Thymus (tissue), 14 donors: ENCODE measurements at places on chromosomes 16 and 17.

DNA sequence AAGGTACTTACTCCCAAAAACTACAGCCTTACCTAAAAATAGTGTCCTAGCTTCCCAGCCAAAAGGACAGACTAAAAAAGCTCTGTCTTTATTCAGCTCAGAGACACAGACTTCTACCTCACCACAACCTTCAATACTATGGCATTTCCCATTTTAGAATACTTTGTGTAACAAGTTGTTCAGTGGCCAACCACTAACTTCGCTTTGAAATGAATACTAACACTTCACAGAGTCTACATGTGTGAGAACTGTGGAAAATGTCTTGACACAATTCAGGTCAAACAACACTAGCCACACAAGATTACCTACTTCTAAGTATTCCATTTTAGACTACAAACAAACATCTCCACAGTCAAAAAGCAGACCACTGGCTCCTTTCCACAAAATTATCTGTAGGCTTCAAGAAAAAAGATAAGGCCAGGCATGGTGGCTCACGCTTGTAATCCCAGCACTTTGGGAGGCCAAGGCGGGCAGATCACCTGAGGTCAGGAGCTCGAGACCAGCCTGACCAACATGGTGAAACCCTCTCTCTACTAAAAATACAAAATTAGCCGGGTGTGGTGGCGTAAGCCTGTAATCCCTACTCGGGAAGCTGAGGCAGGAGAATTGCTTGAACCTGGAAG is 3.2 kb downstream of the HELZ start:
- no peak for DNase-seq

DNA sequence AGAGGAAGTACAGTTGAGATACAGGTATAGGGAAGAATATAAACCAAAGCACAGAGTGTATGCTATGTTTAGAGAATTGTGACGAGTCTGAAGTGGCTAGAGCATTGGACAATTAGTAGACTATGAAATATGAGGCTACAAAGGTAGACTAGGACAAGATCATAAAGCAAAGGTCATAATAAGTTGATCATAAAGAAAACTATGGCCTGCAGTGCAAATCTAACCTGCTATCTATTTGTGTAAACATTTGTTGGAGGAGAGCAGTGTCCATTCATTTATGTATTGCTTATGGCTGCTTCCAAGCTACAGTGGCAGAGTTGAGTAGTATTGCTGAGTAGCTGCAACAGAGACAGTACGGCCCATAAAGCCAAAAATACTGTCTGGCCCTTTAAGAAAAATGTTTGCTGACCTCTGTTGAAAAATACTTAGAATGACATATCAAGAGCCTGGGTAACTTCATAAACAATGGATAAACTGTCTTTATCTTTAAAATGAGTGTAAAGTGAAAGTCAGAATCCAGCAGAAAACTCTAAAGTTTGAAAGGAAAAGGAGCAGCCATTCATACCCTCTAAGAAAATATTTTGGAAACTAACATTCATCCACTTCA is 14.5 kb upstream of the OR1E2 start:
- DNase-seq: no peak

GRCh38 chr17:62478424-62478879 is at the start of gene TLK2:
Gene TLK2, plus strand, starts transcription at chr17:62478825. Its CDS starts 2,301 bp downstream, at chr17:62481126.
- peak; percentile 13 for DNase-seq

DNA sequence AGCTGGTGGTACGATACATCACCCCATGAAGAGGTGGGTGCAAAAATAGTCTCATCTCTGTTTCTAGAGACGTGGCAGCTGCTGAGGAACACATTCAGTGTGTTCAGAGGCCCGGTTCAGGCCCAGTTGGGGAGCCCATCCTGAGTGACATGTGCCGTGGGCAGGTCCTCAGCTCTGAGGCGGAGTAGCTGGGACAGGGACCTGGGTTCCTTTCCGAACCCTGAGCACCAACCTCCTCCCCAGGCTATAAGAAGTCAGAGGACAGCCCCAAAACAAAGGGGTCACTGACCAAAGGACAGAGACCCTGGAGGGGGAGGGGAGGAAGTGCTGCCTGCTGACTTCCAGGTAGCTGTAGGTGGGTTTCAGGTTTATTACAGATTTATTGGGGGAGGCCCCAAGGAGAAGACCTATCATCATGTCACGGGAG is 5.1 kb downstream of the LDHD start:
- DNase-seq: no peak

DNA sequence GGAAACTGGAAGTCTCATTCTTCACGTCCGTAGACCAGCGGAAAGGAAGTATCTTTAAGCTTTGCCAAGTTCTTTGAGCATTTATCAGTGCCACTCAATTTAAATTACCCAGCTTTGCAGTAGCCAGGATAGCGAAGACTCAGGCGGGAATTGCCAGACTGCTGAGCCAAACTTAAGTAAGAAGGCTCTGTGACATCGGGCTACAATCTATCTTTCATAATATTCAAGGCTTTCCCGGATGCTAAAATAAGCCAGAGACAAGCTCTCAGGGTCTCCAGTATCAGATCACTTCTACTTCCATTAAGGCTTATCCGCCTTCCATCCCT is 436 bp upstream of the BRIP1 start:
- DNase-seq: no peak

- no peak for DNase-seq
Measured at GRCh38 chr16:64132759-64133361, 989.0 kb downstream of the CDH11 start.

DNA sequence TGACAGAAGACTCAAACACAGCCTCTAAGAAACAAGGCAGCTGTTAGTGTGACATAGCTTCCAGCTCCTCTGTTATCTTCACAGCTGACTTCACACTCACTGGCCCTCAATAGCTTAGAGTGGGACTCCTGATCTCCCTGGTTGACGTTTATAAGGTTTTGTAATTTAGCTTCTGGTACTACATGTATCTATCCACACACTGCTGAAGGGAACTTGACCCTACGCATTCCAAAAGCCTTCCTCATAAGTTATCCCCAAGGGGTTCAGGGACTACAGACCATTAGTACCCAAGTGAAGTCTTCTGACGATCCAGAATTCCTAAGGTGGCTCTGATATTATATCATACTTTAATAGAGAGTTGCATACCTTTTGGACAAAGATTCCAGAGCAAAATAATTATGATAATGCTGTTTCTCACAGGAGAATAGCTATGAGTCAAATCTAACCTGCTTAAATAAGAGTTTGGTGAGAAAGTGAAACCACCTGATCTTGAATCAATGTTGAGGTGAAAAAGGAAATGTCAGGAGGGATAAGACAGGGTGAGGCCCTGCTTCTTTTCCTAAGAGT is 14.5 kb downstream of the ACACA start:
- DNase-seq: no peak

DNA sequence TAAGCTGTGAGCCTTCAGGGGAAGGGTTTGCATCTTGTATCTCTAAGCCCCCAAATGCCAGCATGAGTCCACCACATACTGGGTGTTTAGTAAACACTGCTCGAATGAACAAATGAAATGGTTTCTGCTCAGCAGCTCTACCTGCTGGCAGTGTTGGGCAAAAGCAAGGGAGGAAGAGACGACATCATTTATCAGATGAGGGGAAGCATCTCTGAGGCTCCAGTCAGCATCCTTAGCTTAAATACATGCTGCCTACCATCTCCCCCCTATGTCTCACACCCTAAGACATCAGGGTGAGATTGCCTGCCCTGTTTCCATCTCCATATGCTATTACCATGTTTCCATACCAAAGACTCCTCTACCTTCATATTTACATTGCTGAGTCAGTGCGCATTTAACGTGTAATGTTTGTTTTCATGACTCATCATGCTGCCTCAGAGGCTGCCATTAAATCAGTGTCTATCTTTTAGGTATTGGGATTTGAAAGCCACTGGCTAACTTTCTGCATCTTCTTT is 379.8 kb downstream of the UTP18 start:
- DNase-seq: peak; percentile 24

- no peak for DNase-seq
Measured at GRCh38 chr16:11806721-11807120, 9.7 kb upstream of the ZC3H7A start.

- no peak for DNase-seq
Measured at GRCh38 chr17:79968116-79968515, 67.6 kb downstream of the TBC1D16 start.

DNA sequence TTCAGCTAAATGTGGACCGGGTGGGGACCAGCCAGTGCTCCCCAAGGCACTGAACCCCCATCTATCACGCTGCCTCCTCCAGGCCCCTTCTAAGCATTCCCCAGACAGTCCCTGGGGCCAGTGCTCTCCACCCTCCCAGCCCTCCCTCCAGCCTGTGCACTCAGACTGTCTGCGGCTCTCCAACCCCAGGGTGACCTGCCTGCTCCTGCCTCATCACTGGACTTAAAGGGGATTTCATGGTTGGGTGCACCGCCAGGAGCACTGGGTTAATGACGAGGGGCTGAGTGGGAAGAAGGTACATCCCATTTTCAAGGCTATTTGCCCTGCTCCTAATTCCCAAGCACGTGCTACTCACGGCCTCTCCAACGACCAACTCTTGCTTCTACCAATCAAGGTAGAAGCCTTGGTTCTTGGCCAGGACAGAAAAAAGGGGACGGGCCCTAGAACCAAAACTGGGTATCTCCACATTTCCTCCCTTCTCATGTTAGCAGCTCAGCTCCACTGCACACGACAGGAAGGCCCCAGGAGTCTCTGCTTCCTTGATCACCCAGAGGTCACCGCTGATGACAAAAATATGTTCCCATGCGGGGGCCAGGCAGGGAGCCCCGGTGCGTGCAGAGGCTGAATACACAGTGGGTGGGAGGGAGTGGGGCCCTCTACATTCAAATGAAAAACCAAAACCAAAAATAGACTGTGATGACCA is 3.5 kb upstream of the ABR start:
- no peak for DNase-seq

DNA sequence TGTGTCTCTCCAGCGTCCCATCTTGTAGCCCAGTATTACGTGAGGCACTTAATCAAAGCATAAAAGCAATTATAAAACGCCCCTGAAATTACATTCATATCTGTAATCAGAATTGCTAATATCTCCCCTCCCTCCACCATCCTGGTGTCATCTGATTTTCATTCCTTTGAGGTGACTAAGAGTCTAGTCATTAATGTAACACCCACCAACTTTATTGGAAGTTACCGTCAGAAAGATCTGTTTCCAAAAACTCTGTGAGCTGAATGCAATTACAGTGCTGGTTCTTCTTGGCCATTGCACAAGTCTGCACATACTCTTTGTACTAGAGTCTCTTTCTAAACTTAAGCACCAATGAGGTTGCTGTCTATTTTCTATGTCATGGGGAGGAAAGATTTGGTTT is 12.5 kb upstream of the MAF start:
- no peak for DNase-seq

DNA sequence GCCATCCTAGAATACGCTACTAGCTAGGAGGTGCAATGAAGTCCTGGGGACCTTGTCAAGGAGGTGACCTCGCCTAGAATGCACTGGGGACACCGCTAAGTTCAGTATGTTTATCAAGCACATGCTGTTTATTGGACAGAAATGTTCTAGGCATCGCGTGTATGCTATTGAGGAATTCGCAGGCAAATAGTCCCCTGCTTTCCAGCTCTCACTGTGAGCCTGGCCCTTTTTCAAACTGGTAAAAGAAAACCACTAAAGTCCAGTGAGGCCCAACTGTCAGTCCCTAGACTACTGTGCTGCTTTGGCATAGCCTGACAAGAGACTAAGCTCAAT is 1.2 kb upstream of the FAM222B start:
- no peak for DNase-seq

- DNase-seq: no peak
Measured at GRCh38 chr17:68125111-68125870, 89.8 kb downstream of the KPNA2 start.

GRCh38 chr17:5703736-5704135 is 119.4 kb upstream of the NLRP1 start:
- DNase-seq: no peak

GRCh38 chr17:46881015-46881414 is 29.6 kb downstream of the WNT9B start:
- no peak for DNase-seq

GRCh38 chr16:12535535-12536411 is 267.9 kb downstream of the CPPED1 start:
- DNase-seq: no peak

DNA sequence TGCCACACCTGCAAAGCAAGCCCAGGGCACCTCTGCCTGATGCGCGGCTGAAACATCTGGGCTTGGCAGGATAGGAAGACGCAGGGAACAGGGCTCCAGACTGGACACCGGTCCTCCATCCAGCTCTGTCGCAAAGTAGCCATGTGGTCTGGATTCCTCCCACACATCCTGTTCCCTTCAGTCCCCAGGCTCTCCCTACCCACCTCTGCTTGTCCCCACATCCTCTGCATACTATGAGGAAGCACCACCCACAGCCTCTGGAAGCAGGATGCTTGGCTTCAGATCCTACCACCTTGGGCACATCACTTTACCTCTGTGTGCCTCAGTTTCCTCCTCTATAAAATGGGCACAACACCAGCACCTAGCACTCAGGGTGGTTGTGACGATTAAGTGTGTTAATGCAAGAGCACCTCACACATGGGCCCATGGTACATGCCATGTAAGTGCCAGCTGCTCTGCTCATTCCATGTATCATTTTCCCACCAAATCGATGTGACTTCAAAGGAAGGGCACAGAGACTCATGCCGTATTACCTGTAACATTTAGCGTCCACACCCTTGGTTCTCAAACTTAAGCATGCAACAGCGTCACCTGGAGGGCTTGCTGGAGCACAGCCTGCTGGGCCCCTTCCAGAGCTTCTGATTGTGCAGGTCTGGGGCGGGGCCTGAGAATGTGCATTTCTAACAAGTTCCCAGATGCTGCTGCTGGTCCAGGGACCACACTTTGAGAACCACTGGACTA is 138.6 kb upstream of the SDK2 start:
- DNase-seq: no peak

DNA sequence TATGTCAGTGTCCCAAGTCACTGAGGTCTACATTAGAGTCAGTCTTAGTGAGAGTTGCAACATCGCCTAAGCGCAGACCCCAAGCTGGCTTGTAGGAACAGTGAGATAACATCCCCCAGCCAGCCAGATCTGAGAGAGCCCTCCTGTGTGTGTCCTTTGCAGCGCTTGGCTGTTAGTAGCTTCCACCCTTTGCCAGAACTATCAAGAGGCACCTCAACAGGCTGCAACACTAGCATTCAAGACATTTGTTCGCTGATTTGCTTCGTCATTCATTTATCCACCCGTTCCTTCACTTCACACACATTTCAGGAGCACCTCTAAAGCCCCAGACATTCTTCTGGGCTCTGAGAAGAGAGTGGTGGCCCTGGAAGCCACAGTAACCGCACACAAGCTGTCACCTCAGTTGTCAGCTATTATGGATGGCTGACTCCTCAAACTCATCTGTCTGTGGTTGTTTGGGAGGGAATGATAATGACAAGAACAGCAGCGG is 289.6 kb downstream of the WWOX start:
- DNase-seq: no peak

DNA sequence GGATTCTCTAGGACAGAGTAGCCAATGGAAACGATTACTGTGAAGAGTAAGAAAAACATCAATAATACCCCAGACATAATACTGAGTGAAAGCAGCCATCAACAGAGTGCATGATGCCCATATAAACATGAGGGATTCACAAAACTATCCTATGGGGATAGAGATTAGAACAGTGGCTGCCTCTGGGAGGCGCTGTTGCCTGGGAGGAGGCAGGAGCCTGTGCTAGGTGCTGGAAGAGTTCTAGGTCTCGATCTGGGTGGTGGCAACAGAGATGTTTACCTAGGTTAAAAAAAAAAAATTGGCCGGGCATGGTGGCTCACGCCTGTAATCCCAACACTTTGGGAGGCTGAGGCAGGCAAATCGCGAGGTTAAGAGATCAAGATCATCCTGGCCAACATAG is 7.9 kb downstream of the FA2H start:
- DNase-seq: no peak
